Amniotic stem cell (primary cell): ENCODE measurements at places on chromosomes 5 and 9.

GRCh38 chr5:71884926-71885325 is 165.9 kb downstream of the CARTPT start:
- DNase-seq, result no peak

- DNase-seq, result no peak
Measured at GRCh38 chr5:66875315-66875714, 279.1 kb downstream of the MAST4 start.

- no peak for DNase-seq
Measured at GRCh38 chr5:90170261-90170660, 239.3 kb downstream of the CETN3 start.

DNA sequence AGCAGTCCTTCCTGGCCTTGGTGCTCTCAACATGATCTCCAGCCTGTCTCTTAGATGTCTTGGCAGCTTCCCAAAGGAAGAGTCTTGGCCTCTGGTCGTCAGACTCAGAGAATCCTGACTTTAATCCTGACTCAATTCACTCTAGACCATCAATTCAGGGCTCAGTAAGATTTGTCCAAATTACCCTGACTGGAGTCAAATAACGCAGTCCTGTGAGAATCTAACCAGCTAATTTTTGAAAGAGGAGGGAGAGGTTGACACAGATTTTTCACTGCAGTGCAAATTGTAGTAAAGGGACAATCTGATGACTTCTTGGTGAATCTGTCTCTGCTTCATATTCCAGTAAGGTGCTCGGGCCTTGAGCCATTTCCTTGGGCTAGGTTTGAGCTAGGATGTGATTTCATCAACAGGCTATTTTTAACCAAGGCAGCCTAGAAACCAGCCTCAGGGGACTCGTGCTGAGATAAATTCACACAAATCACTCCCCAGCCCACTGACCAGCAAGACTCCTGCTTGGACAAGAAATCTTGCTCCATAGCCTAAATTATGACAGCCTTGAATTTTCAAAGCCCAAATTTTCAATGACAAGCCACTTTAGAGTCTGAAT is 257.4 kb downstream of the ENC1 start:
- DNase-seq, result no peak
